ENCODE measurements at places on chromosomes 2 and 18.

- DNase-seq: peak; percentile 34
Measured at GRCh38 chr2:62550461-62550860, 44.5 kb upstream of the TMEM17 start.

GRCh38 chr2:216206821-216207220 is 97.7 kb downstream of the XRCC5 start:
- no peak for DNase-seq

- peak; percentile 78 for DNase-seq
Measured at GRCh38 chr2:230956827-230957755, 32.0 kb upstream of the GPR55 start.

GRCh38 chr2:14363137-14363536 is 269.4 kb upstream of the LRATD1 start:
- DNase-seq: no peak

GRCh38 chr2:226184940-226185615 is 614.5 kb downstream of the IRS1 start:
- DNase-seq: peak; percentile 83

DNA sequence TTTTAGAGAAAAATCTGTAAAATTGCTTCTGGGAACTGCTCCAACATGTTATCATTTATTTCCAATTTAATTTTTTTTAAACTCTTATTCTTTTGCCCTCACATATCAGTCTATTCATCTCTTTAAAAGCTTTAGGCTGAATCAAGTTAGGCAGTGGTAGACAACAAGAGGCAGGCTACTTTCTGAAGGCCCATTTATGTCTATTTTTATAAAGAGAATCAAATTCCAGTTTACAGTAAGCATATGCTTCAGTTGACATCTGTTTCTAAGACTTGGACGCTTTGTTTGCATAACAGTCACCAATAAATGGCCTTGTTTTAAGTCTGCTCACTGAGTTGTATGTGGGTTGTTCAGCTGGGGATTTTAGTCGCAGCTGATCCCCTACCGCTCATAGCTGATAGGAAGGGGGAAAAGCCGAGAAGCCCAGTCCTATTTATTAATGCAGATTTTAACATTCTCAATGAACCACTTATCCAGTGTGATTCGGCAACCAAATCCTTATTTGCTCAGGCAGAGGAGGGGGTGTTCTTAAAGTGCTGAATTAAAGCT is 260.4 kb upstream of the SIX3 start:
- no peak for DNase-seq

DNA sequence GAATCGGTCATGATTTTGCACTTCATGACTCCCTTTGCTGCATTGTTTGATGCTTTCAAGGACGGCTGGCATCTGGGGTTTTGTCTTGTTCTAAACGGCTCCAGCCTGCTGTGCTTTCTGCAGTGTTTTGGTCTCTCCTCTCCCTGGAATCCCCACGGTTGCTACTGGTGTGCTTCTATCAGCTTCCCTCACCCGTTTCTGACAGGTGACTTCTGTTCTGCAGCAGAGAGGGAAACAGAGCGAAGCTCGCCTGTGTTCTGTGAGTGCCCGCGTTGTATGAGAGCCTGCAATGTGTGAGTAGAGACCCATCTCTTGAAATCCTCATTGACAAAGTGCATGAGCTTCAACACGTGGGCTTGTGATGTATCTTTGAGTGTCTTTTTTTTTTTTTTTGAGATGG is 102.8 kb downstream of the DCDC2C start:
- DNase-seq: no peak

Data from ELR (cell line).